CD4-positive, alpha-beta T cell treated with Interleukin-12 subunit alpha and Interleukin-12 subunit beta, for 1 hour (primary cell): ENCODE measurements at places on chromosomes 4 and X.

DNA sequence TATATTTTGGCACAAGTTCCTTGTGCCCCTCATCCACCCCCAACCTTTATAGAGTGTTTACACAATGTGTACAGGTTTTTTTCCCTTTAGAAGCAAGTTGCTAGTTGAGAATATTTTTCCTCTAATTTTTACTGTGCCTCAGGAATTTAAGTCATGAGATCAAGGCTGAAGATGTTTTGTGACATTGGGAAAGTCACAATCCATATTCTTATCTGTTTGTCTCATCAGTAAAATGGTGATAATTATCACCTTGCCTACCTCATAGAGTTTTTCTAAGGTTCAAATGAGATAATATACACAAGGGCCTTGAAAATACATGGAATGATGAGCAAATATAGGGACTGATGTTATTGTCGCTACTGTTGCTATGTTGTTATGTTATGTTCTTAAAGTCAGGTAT lies 109.6 kb upstream of the DIAPH2 start:
- DNase-seq, result no peak

DNA sequence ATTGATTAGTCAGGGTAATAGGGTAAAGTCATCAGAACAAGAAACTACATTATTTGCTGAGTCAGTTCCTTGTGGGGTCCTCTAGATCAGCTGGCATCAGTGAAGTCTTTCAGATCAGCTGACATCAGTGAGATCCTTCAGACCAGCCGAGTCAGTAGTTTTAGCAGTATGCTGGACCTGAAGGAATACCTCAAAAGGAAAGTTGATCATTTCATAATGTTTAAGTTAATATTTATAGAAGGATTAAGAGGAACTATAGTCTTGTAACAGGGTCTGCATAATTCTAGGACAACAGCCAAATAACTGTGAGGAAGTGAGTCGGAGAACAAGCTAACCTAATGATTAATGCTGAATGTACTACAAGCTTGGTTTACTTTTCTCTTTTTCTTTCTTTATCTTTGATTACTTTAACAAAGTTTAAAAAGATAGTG lies 958 bp upstream of the UGT2B7 start:
- DNase-seq, result no peak

GRCh38 chr4:684623-685327 lies 4.2 kb downstream of the SLC49A3 start:
- DNase-seq, result no peak

GRCh38 chr4:173205656-173206055 lies 37.0 kb downstream of the GALNT7 start:
- no peak for DNase-seq

- DNase-seq, result no peak
Measured at GRCh38 chr4:101855239-101855638, 64.7 kb downstream of the BANK1 start.

DNA sequence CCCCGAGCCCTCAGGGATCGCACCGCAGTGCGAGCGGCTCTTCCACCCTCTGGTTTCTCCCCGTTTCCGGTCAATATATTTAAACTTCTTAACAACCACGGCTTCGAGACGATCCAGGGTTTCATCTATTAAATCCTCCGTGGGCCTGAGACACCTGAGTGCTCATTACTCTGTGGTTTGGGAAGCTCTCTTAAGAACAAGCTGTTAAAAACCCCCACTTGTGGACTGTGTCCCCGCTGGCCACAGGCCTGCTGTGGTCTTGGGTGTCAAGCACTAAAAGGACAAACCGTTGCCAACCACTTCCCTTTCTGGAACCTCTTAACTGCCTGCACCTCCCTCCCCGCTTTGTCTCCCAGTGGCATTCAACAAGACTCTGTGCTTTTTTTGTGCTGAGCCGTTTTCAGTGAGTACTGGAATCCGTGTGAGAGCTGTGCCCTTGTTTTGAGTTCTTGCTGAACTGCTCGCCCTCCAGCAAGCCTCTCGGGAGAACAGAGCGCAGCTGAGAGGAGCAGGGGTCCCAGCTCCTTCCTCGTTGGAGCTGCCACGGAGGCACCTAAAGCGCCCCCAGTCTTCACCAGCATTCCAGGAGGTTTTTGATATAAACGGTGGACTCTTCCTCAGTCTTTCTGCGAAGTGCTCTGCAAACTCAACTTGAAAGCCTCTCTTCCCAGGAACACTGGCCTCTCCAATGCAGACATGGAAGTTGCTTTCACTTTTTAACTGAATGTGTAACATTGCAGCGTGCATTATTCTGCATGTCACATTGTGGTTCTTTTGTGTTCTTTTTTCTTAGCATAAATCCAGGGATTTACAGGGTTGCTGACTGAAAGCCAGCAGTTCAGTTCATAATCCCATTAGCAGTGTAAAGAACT lies 691 bp upstream of the IGFBP7 start:
- peak; percentile 3 for DNase-seq

DNA sequence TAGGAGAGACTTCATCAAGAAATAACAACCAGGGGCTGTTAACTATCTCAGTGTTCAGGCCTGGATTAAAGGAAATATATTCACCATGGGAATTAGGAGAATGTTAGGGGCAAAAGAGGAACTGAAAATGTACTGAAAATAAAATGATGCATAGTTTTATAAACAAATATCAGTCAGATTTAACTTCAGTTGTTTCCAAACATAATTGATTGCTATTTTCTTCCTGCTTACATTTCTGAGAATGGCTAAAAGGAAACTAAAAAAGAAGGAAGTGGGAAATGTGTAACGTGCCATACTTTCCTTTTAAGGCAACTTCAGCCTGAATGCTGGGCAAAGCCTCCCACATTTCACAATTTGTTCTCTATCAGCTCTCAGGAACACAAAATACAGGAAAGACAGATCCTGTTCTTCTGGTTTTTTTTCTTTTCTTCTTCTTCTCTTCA lies 178.1 kb downstream of the MAML3 start:
- no peak for DNase-seq

DNA sequence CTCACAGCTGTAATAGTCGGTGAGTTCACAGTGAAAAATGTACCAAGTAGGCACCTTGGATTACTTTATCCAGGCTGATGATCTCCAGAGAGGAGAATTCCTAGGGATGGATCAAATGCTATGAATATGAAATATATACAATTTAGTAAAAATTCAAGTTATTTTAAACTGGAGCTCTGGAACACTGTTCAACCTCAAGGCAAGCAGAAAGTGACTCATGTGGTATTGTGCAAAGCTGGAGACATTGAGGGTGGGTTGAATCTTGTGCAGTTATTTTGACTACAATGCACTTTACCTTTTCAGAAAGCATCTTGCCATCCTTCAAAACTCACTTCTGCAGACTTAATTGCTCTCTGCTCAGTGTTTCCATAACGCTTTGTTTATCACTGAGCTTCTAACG lies 43.4 kb downstream of the OSTC start:
- DNase-seq, result no peak

GRCh38 chr4:46894826-46895225 lies 14.2 kb downstream of the COX7B2 start:
- DNase-seq, result no peak

DNA sequence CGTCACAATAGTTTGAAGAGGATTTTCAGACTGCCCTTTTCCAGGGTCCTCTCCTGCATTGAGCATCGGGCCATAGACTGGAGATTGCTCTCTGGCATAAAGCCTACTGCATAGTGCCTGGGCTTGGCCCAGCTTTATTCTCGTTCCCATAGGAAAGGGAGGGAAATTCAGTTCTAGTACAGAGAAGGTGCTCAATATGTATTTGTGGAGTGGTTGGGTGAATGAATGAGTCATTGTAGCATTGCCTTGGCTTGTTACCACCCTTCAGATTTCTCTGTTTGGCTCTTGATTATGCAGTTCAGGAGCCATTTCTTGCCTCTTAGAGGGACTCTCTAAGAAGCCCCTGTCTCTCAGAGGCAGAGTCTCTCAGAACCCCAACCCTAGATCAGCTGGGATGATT lies 2.6 kb downstream of the TMEM35A start:
- no peak for DNase-seq

GRCh38 chr4:184732126-184732525 lies 1.8 kb downstream of the CENPU start:
- no peak for DNase-seq

DNA sequence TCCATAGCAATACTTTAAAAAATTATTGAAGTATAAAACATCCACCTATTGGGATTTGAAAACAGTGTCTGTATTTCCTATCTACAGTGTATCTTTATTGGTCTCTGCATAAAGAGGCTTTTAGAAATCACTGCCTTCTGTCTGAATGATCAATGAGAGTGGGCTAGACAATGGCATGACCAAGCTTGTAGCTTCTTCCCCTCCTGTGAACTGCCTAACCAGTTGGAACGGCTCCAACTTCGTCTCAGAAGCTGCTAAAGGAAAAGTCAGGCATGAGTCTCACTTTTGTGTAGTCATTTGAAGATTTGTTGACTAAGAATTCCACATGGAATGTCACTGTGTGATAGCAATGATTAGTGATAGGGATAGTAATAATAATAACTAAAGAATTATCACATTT lies 64.2 kb downstream of the INTS12 start:
- no peak for DNase-seq

DNA sequence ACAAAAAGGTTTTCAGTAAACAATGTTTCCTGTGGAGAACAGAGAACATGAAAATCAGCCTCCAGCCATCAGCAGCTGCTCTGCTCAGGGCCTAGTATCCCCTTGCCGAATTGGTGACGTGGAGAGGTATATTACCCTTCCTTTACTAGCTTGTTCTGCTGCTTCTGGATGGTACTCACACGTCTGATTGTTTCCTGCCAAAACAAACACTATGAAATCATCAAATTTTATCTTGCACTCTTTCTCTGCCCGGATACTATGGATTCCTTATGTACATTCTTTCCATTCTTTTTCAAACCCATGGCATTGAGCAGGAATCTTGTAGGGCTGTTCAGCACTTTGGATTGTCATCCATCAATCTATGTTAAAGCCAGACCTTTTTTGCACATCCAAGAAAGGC lies 18.8 kb upstream of the METAP1 start:
- no peak for DNase-seq

- DNase-seq, result no peak
Measured at GRCh38 chr4:120918788-120919187, 3.7 kb downstream of the PRDM5 start.

DNA sequence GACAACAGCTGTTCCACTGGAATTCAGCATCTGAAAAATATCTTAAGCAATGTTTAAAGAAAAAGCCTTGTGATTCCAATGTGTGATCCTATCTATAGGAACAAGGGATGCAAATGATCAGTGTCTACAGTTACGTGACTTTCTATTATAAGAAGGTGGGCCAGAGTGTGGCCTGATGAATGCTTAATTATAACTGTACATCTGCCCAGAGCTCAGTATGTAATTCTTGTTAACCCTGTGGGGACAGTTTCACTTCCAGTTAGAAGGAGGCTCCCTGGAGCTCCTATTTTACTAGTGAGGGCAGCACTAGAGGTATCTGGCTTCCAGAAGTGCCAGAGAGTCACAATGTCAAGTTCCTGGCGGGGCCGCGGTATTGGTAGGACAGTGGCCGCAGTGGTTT lies 288.5 kb downstream of the USP46 start:
- DNase-seq, result no peak

DNA sequence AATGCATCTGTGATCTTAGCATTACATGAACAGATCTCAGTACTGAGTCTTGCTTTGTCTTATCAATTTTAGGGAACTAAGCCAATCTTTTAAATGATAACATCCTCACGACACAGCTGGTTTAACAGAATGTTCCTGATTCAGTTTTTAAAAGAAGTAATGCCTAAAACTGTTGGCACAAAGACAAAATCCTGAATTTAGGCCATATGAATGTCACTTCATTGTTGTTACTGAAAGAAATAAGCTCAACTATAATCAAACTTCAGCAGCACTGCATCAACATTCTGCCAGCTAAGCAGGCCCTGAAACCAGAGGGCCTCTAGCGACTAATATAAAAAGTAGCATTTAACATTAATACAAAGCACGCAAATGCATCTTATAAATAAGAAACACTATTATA lies 130.6 kb downstream of the FRYL start:
- DNase-seq, result no peak

DNA sequence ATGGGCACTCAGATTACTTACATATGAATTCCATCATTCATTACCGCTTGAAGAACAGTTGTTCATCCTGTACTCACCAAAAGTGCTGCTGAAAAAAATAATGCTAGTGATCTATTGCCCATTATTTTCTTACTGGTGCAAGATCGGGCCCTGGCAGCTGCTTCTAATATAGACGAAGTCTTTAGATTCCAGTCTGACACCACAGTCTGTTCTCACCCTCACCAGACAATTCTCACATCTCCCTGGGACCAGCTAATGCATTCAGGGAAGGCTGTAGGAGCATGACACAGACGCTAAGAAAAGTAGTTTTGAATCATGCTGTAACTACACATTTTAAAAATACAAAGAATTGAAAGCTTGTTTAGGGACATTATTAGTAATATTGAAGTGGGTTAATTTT lies 13.8 kb downstream of the GEMIN8 start:
- DNase-seq, result no peak

DNA sequence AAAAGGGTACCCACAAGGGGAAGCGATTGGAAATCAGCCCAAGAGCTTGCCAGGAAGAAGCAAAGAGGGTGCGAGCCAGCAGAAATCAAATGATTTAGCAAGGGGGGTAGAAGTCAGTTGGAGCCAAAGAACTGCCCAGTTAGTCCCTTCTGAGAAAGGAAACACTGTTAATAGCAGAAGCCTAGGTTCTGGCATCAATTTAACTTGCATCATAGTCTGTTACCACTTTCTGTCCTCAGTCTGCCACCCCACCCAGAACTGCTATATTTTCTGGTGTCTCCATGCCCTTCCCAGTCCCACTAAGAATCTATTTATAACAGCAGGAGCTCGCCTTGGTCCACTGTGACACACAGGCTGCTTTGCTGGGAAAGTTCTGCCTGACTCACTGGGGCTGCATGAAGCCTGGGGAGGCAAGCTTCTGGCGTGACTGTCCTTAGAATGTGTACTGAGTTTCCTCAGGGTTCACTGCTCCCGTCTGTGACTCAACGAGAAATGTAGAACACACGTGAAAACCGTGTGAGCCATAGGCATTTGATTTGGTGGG lies 157.8 kb upstream of the TTC29 start:
- DNase-seq, result no peak

- DNase-seq, result no peak
Measured at GRCh38 chr4:30722359-30723200, 2.4 kb downstream of the PCDH7 start.

- no peak for DNase-seq
Measured at GRCh38 chr4:154485127-154485773, 6.3 kb downstream of the DCHS2 start.

GRCh38 chrX:7218321-7219152 lies 70.6 kb upstream of the PUDP start:
- no peak for DNase-seq

DNA sequence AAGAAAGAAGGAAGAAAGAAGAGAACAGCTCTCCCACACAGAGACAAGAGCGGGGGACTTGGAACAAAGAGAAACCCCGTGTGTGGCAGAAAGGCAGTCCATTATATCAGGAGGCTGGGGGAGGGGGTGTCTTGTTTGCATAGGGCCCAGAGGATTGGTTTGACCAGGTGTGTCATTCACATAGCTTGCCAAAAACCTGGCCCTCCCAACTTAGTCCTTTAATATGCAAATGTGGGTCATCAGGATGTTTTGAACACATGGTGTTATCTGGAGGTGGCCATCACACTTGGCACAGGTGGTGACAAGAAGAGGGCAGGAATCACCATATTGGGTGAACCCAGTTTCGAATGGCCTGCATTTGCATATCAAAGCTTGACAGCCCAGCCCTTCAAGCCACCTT lies 111.7 kb downstream of the LINC00632 start:
- DNase-seq, result no peak
